ACHN (cell line): ENCODE measurements at places on chromosomes 2 and 18.

- no peak for DNase-seq
Observed at GRCh38 chr2:105526000-105526925, 127.4 kb upstream of the FHL2 start.

DNA sequence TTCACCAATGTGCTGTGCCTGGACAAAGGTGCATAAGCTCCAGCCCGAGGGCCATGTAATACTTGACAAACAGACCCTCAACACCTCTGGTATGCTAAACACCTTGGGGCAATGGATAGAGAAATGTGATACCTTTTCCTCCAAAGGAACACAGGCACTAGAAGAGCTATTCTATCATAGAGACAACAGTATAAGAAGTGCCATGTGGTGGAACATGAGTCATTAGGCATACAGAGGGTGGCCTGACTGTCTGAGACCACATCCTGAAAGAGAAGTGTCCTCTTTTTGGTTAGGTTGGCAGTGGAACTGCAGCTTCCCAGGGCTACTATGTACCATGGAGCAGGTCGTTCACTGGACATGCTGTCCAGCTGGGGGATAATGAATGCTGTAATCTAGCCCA, 153.9 kb downstream of the INSIG2 start:
- no peak for DNase-seq

DNA sequence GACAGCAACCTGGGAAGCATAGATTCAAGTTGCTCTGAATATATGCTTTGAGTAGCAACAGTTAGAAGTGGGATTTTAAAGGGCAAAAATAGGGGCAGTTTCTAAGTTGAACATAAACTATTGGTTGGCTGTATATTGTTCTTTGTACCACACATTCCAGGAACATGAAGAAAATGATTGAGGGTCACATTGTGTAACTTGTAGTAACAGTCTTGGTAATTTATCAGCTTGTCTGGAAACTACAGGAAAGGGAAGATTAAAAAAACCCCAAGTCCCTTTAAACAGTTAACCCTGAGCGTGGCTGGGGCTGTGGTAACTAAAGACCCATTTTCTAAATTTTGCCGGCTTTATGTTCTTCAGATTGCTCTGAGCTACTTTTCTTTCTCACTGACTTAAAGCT, 7.4 kb downstream of the PLEKHB2 start:
- no peak for DNase-seq

DNA sequence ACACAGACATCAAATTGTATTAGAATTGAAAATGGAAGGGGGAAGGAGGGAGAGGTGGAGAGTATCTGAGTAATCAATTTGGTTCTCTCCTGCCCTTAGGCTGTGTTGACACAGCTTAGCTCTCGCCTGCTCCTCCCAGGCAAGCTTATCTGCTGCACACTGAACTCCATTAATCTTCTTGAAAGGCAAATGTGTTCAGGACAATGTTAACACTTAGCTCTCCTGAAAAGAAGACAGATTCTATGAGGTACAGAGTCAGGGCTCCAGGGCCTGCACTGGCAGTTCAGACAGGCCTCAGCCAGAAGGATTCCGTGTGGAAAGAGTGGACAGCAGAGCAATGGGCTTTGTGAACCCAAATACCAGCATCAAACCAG, 430.0 kb upstream of the TNP1 start:
- no peak for DNase-seq

DNA sequence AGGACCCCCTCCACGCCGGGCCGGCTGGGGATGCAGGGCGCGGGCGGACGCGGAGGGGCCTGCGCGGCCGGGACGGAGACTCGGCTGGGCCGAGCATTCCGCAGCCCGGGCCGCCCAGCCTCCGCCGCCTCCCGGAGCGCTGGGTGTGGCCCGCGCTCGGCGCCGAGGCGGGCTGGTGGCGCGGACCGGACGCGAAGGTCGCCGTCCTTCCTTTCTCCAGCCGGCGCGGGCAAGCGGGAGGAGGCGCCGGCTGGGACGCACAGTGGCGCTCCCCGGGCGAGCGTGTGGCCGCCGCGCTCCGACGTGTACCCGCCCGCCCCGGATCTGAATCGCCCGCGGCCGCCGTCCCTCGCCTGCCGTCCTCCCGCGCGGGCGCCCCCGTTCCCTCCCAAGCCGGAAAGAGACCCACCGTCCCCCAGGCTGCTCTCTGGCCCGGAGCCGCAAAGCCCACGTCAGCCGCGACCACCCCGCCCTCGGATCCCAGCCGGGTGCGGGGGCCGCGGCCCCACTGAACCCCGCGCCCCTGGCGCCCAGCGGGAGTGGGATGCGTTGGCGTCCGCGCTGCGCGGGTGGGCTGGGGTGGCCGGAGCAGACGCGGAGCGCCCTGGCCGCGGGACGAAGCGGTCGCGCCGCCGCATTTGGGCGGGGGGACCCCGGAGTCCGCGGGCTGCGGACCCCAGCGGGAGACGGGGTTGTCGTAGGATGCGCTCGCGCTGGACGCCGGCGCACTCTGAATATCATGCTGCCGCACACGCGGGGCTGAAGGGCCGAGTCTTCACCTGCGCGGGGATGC, 634 bp downstream of the SPATS2L start:
- DNase-seq = peak; percentile 51

GRCh38 chr2:45759310-45759851, 107.9 kb downstream of the PRKCE start:
- DNase-seq = no peak

GRCh38 chr18:361941-362310, 94.1 kb upstream of the THOC1 start:
- no peak for DNase-seq

GRCh38 chr2:98909317-98910211, 26.5 kb downstream of the CRACDL start:
- DNase-seq = peak; percentile 26

- DNase-seq = no peak
Observed at GRCh38 chr2:159165048-159165447, 121.5 kb downstream of the WDSUB1 start.

- DNase-seq = no peak
Observed at GRCh38 chr2:54275541-54275940, 19.5 kb upstream of the TSPYL6 start.

DNA sequence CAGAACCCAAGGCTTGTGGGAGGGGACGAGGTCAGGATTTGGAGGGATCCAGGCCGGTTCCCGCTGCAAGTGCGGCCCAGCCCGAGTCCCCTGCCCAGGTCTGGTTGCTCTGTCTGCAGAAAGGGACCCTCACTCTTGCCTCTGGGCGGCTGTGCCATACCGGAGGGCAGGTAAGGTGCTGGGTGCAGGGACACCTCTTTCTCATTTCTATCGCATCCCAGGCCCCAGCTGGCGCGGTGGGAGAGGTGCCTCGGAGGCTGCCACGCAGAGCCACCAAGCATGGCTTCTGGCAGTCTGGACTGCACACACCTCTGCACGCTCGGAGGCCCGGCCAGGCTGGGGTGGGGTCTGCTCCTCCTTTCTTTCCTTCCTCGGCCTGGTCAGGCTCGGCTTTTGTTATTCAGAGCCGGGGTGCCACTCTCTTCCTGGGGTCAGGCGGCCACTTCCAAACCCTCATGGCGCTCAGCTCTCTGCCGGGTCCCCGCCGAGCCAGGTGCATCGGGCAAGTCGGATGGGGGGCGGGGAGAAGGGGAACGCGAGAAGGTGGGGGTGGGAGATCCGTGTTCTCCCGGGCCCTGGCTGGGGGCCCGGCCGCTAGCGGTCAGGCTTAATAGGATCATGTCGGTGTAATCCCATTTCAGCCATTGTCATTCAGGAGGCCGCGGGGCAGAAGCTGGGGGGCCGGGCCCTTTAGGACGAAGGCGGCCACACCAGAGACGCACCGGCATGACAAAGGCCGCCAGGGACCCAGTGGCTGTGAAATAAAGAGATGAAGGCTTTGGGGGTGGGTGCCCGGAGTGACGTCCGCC, 9.0 kb downstream of the GBX2 start:
- no peak for DNase-seq

GRCh38 chr2:66948234-66948633, 448.9 kb upstream of the ETAA1 start:
- DNase-seq = no peak

DNA sequence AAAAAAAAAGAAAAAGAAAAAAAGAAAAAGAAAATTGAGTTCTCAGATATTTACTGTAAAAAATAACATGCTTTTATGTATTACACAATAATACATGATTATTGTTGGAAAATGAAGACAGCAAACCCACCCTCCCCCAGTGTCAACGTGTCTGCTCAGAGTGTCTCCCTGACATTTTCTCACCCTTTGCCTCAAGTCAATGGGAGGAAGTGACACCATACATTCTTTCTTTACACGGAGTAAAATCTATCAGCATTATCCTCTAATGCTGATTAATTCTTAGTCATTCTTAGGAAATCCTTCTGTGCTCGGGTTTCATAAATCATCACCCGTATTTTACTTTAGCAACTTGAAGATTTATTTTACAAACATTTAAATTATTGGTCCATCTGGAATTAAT, 32.0 kb downstream of the CTAGE1 start:
- DNase-seq = no peak

- DNase-seq = peak; percentile 72
Observed at GRCh38 chr2:60555066-60555782, 1.8 kb upstream of the BCL11A start.

- DNase-seq = no peak
Observed at GRCh38 chr2:195639238-195639858, 17.7 kb upstream of the SLC39A10 start.
